Ureter (tissue), 1 donor: ENCODE measurements at places on chromosomes 16 and 17. TPM values are rescaled to one million over a fixed set of nuclear protein-coding genes. Genes with fewer than 3 reads are reported as not detected.

GRCh38 chr17:32277284-32277683 is 11.7 kb downstream of the RHBDL3 start:
- DNase-seq, result no peak

GRCh38 chr16:5557966-5558365 is 460.4 kb upstream of the EEF2KMT start:
- DNase-seq, result no peak

Gene KRTAP9-2
- total RNA-seq, result not detected

- no peak for DNase-seq
These were observed 434.1 kb downstream of the CDH11 start for GRCh38 chr16:64687786-64688185.

- peak; percentile 78 for DNase-seq
These were observed 21.1 kb downstream of the ANKRD40 start for GRCh38 chr17:50686494-50687199.

- no peak for DNase-seq
These were observed 146.4 kb downstream of the MSI2 start for GRCh38 chr17:57402681-57403180.

Gene CDRT15
- total RNA-seq, result not detected

GRCh38 chr16:7509963-7510601 is 177.4 kb downstream of the RBFOX1 start:
- DNase-seq, result no peak

DNA sequence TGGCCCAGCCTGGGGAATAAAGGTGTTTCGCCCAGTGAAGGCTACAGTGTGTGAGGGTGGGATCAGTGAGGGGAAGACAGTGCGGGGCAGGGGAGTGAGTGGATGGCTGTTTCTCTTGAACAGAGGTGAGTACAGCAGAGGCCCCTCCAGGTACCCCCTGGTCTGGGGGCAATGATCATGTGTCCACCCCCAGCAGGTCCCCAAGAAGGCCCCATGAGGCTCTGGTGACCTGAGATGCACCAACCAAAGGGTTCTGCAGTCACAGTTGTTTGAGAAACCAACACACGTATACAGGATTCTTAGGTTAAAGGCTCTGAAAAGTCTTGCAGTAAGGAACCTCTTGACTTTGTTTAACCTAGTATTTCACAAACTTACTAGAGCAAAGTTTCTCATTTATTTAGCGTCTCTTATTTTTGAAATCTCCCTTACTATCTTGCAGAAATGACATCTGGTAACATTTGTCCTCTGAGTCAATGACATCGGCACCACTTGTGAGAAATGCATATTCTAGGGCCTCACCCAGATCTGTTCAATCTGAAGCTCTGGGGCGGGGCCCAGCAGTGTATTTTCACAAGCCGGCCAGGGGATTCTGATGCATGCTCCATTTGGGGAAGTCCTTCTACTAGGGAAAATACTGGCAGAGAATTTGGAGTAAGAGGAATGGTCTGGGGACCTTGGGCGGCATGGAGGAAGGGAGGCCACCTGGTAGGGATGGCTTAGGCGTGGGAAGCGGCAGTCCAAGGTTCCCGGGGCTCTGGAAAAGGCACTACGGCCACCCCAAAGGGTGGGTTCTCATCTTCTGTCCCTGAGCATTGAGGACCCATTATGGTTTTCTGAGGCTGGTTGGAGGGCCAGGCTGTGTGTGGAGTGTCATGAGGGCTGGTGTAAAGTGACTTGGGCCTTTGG is 217.3 kb downstream of the NTN1 start:
- DNase-seq, result no peak

DNA sequence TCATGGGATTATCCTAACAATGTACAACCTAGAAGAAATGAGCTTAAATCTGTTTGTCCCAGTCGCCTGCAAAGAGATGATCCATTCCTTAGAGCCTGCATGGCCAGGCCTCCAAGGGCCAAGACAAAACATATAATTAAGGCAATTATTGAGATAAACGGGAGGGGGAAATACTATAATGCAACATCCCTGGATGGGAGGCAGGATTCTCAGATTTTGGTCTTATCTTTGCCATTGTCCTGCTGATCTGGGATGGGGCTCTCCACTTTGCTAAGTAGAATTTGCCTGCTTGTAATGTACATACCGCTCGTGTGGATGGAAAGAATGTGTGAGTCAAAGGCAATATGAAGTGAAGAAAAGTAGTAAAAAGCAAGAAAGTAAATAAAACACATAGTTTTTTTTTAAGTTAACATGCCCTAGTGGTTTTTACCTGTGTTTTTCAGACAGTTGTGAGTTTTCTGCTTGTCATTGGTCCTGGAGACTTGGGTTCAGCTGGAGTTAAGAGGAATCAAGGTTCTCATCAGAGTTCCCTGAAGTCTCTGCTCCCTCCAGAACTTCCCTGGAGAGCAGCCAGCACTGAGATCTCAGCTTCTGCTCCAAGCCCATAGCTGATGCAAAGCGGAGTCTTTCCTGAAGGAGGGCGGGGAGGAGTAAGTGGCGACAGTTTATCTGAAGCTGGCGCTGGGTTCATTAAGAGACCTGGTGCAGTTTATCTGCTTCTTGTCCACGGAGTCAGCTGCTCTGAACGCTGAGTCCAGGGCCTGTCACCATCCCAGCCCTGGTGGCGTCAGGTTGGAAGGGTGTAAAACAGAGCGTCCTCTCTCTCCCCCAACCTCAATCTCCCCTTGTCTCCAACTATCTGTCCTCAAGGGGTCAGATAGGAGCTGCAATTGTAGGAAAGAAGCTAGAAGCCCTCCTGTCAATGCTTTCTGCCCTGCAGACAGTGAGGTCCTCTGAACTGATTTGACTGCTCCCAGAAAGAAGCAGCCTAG is 30.1 kb downstream of the HOXB1 start:
- DNase-seq, result no peak

Gene ITFG1
- total RNA-seq, result 55.6 TPM

Gene SCGB1C2
- total RNA-seq, result not detected

Gene AATK
- 3.4 TPM for total RNA-seq

GRCh38 chr16:50642349-50642748 is 38.8 kb downstream of the SNX20 start:
- no peak for DNase-seq

DNA sequence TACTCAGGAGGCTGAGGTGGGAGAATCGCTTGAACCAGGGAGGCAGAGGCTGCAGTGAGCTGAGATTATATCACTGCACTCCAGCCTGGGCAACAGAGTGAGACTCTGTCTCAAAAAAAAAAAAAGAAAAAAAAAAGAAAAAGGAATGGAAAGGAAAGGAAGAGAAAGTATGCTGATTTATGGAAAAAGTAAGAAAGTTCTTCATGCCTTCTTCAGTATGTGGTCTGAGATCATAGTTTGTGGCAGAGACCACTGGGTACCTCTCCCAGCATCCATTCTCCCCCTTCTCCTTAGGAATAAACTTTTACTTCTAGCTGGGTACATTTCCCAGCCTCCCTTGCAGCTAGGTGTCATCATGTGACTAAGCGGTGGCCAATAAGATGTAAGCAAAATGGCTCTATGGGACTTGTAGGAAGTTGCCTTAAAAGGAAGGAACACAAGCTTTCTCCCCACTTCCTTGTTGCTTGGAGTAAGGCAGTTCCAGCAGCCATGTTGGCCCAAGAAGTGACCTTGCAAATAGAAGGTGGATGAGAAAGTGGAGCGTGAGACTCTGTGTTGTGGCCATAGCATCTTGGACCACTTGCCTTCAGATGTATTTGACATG is 26.1 kb upstream of the XPO6 start:
- DNase-seq, result no peak

Gene LITAFD
- total RNA-seq, result not detected

Gene CDRT15L2
- total RNA-seq, result not detected

GRCh38 chr17:55283256-55283965 is 18.7 kb downstream of the HLF start:
- DNase-seq, result no peak

Gene DPEP1
- 0.75 TPM for total RNA-seq

Gene ATP2A3
- total RNA-seq, result 36.3 TPM

DNA sequence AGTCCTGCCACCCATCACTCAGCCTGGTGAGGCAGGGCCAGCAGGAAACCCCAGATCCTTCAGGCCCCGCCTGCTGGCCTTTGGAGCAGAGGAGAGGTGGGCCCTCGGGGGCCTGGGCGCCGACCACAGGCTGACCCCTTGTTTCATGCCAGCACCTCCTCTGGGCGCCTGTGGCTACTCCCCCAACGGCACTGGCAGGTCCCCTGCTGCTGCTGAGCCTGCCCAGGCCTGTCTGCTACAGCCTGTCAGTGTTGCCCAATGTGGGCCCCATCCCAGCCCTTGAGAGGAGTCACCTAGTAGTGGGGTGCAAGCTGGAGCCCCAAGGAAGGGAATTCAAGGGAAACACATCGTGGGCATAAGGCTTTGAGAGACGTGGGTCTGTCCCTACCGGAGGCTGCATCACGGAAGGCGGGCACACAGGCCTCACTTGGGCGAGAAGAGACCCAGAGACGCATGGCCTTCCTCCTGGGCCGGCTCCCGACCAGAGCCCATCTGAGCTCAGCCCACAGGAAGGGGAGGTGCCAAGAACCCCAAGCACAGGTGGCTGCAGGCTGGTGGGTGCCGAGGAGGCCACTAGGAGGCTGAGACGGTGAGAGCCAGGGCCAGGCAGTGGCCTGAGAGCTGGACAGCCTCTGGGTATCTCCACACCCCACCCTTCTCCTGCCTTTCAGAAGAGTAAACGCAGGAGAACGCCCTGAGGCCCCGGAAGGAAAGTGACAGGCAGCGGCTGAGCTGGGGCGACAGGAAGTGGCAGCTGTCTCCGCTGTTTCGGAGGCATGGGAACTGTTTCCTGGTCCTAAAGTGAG is 8.0 kb upstream of the FASN start:
- DNase-seq, result peak; percentile 84

- DNase-seq, result no peak
These were observed 14.1 kb downstream of the TBC1D16 start for GRCh38 chr17:80021600-80021999.

DNA sequence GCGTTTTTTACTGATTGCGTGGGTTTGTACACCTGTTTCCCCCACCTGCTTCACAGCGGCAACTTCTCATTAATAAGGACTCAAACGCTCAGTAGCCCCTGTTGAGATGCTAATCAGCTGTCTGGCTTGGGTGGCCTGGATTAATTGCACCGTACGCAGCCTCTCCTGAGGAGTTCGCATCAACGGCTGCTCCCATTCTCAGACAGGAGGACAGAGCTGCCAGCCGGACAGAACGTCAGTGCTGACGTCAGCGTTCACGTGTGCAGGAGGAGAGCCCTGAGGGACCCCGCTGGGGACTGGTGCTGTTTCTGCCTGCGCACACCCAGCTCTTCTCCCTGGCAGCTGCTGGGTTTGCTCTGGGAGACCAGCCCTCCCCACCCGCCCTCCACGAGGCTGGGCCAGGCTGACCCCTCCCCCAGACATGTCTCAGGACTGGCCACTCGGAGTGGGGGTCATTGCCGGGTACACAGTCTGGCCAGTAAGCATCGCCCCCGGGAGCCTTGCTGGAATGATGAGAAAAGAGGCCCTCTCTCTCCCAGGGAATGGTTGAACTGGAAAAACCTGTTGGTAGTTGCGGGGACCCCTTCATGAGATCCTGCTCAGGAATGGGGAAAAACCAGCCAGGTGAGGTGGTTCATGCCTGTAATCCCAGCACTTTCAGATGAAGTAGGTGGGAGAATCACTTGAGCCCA is 5.7 kb upstream of the BANP start:
- DNase-seq, result peak; percentile 88

- no peak for DNase-seq
These were observed 24.5 kb downstream of the PIK3R5 start for GRCh38 chr17:8940866-8941471.

GRCh38 chr16:49489686-49490320 is 116.2 kb downstream of the C16orf78 start:
- DNase-seq, result no peak

GRCh38 chr16:31219154-31219741 is 2.3 kb upstream of the PYDC1 start:
- DNase-seq, result no peak

- DNase-seq, result no peak
These were observed 132.2 kb downstream of the IRF8 start for GRCh38 chr16:86031141-86031678.

DNA sequence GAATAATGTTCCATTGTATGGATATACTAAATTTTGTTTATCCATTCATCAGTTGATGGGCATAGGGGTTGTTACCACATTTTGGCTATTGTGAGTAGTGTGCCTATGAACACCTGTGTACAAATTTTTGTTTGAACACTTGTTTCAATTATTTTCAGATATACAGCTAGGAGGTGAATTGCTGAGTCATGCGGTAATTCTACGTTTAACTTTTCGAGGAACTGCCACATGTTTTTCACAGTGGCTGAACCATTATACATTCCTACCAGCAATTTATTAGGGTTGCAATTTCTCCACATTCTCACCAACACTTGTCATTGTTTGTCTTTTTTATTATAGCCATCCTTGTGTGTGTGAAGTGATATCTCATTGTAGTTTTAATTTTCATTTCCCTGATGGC is 75.6 kb downstream of the AKAP1 start:
- no peak for DNase-seq

Gene FZD2
- total RNA-seq, result 3.9 TPM

DNA sequence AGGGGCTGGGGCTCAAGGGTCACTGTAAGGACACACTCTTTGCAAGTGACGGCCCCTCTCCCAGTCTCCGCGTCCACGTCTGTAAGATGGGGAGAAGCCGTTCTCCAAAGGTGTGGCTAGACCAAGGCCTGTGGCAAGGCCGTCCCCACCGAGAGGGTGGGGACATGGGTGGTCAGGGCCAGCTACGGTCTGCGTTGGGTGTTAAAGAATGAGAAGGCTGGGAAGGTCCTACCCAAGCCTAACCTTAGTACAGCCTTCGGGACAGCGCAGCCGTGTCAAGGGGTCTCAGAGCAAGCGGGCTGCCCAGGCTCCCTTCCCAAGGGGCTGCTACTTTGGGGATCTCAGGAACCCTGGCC is 1.9 kb downstream of the C1QTNF8 start:
- DNase-seq, result no peak

DNA sequence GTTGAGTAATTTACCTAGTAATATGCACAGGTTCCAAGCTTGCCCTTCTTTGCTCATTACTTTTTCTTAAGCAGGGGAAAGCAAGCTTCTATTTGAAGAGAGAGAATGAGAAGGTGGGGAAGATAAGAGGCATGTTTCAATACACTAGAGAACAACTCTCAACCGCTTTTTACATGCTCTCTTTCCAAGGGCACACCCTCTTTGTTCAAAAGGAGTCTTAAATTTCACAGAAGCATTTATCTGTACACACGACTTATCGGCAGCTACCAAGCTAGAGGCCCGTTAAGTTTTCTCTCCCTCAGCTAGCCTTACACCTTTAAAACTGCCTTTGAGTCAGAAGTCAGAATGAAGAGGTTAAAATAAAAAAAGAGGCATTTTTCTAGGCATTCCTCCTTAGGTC is 79.6 kb downstream of the STH start:
- no peak for DNase-seq

Gene SYT17
- total RNA-seq, result 24.4 TPM

Gene KCNJ12
- total RNA-seq, result 1.6 TPM

DNA sequence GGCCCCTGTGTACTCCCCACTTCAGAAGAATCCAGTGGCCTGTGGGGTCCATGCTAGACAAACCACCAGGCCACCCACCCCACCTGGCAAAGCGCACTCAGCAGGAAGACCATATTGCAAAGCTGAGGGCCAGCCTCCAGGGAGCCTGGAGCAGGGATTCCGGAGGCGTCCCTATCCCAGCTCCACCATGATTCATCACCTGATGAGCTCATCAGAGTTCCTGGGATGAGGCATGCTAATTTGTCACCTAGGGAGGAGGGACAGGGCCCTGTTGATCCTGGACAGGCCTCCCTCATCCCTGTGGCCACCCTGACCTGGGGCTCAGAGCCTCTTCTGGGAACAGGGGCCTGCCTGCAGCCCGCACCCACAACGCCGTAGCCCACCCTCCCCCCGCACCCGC is 131.6 kb upstream of the PLCG2 start:
- DNase-seq, result no peak
